CD4-positive, alpha-beta T cell (primary cell): ENCODE measurements at places on chromosomes 3 and 15.

DNA sequence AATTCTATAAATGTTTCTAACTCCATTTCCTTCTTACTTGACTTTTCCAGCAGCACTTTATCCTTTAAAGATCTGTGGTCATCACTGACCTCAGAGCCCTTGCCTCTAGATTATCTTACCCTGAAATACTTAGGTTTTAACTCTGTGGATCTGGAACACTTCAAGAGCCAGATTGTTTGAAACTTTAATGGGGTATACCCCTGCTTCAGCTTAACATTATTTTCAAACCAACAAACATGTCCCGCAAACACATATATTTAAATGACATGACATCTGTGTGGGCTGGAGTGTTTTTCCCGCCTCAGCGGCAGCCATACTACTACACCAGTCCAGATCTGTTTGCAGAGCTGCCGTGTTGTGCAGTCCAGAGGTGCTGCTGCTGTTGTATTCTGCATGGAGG lies 252.0 kb upstream of the TPM1 start:
- no peak for DNase-seq

- DNase-seq = no peak
Observed at GRCh38 chr3:106190296-106190695, 321.5 kb upstream of the CBLB start.

DNA sequence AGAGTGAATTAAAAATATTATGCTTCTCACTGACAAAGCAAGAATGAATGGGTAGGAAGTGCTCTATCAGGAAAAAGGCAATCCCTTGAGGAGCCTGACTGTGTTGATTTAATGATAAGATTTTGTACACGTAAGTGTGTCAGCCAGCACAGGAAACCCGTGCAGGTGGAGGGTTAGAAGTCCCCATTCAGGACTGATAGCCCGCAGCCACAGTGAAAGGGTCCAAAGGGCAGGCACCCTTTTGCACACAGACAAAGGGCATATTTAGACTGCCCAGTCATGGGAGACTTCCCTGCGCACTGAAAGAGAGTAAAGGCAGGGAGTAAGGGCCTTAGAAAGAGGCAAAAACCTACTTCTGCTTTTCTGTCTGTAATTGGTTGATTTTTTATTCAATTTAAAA lies 26.4 kb upstream of the SKIL start:
- no peak for DNase-seq

- DNase-seq = no peak
Observed at GRCh38 chr3:8328967-8329366, 172.7 kb upstream of the LMCD1 start.

- no peak for DNase-seq
Observed at GRCh38 chr3:141858312-141858711, 18.1 kb upstream of the ATP1B3 start.

- DNase-seq = no peak
Observed at GRCh38 chr15:101549647-101550046, 60.1 kb upstream of the PCSK6 start.

GRCh38 chr15:29089731-29090616 lies 179.6 kb downstream of the NSMCE3 start:
- no peak for DNase-seq
